M059J (cell line): ENCODE measurements at places on chromosomes 12 and 14.
A peak's percentile ranks its signal among the peaks of the same experiment; 100 is the strongest.

GRCh38 chr12:131903270-131904255 is 9.1 kb downstream of the ULK1 start:
- no peak for DNase-seq

DNA sequence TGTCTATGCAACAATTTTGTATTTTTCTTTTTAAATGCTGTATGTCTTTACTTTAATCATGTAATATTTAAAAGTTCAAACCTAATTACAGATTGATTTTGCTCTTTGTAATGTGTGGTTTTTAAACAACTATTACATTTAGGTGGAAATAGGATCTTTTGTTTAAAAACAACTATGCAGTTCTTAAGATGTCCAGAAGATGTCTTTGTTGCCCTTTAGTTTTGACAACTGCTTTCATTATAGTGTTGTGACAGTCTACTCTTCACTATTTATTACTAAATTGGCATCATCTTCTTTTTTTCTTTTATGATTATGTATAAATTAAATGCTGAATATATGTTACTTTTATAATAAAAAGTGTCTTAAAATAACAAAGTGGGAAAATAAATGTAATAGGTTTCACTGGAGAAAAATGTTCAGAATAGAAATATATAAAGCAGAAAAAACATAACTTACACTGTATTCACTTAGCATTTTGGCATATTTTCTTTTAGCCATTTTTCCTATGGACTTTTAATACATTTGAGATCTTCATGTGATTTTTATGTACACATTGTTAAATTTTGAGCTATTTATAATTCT is 27.1 kb upstream of the PCNX4 start:
- peak; percentile 35 for DNase-seq

GRCh38 chr12:116799955-116800354 is 61.8 kb downstream of the RNFT2 start:
- no peak for DNase-seq

DNA sequence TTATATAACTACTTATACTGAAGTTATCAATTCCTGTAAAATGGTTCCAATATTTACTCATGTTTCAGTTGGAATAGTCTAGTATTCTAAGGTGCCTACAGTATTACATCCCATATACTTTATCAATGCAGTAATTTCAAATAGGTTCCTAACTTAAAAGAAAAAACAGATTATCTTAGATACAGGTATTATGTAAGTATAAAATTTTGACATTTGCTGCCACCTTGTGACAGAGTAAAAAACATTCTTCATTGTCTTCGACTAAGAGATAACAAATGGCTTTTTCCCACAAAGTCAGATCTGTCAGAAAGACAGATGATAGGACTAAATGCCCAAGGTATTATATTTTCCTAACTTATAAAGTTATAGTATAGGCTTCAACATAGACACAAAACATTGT is 78.7 kb downstream of the TXNDC16 start:
- peak; percentile 55 for DNase-seq

DNA sequence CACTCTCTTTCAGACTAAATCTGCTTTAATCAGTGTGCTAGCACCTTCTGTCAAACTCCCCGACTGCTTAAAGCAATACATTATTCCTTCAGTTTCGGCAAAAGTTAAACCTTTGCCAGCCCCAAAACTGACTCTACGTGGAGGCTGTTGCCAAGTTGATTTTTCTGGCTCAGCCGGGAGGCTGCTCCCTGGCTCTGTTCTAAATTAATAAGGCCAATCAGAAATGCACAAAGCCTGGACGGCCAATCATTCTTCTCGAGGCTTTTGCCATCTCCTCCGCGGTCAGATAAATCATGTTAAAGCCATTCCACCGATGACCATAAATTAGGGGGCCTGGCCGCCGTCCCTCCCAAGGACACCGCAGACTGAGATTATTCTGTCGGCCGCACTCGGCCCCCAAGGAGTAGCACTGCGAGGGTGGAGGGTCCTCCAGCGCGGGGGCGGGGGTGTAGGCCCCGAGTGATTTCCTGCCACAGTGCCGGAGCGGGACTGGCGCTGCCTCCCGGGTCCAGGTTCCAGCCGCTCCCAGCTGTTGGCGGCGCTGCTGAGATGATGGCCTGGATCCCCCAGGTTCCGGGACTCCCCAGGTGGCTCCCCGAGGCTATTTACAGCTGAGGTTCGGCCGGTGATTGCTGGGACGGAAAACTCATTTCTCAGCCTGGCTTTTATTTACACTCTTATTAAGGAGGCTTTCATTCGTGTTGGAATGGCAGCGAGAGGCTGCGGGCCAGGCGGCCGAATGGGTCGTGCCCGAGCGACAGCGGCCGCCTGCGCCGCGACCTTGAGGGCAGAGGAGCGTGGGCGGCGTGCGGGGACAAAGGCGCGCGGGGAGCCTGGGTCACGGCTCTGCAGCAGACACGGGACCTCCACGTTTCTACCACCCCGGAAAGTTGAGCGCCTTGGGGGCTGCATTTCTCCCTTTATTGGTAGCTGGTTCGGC is 165.1 kb downstream of the MON2 start:
- DNase-seq: peak; percentile 96

GRCh38 chr14:90615517-90616060 is 200.6 kb downstream of the TTC7B start:
- no peak for DNase-seq

GRCh38 chr14:50232276-50232642 is 881 bp upstream of the SOS2 start:
- no peak for DNase-seq

GRCh38 chr14:101775826-101776225 is 14.3 kb downstream of the PPP2R5C start:
- DNase-seq: no peak

- peak; percentile 59 for DNase-seq
Measured at GRCh38 chr12:91316907-91317269, 134.3 kb upstream of the DCN start.

DNA sequence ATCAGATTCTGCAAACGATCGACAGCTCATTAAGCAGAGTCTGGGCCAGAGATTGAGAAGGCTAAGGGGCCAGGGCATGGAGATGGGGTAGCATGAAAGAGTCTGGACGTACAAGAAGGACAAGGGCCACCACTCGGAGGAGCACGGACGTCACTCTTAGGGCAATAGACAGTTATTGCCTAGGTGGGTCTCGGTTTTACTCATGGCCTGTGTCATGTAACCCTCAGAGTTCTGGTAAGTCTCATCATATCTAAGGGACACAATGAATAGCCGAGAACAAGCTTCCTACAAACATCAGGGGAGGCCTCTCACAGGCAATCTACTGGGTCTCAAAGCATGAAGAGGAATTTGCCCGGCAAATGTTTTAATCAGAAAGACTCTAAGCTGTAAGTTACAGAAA is 30.4 kb upstream of the ITPK1 start:
- DNase-seq: no peak

DNA sequence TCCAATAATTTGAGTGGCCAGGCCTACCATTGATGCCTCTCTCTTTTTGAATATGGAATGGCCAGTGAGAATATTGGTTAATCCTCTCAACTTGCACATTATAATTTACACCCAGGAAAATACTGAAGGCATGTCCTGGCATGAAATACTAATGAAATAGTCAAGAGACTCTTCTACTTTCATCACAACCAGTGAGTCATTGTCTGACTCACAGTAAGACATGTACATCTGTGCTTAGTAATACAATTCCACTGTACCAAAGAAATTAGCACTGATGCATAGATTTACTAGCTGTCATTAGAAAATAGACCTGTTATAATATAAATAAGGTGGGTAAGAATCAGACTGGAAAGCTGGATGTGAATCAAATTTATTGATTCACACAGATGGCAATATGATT is 31.6 kb downstream of the KCNC2 start:
- peak; percentile 64 for DNase-seq

- DNase-seq: no peak
Measured at GRCh38 chr14:104388541-104389325, 190.8 kb upstream of the C14orf180 start.

DNA sequence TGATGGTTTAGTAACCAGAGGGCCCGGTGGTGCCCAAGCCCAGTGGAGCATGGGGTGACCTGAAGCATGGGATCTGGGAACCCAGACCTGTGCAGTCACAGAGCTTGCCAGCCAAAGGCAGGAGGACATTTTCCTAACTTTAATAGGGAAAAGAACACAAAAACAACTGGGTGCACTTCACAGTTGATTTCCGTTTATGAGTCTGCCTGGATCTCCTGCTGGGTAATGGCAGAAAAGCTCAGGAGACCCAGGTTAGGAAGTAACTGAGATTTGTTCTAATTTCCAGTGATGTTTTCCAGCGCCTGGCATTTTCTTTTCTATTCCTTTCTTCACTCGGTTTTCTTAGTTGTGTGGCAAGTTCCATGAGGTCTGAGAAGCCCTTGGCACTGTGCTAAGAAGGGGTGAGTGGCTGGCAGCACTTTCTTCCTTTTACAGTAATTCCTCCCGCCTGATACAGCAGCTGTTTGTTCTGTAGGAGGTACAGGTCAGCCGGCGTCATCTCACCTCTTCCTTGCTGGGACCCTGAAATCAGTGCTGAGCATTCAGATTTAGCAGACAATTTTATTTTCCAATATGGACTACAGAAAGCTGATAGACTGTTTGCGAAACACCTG is 5.1 kb downstream of the CACNA1C start:
- DNase-seq: no peak

DNA sequence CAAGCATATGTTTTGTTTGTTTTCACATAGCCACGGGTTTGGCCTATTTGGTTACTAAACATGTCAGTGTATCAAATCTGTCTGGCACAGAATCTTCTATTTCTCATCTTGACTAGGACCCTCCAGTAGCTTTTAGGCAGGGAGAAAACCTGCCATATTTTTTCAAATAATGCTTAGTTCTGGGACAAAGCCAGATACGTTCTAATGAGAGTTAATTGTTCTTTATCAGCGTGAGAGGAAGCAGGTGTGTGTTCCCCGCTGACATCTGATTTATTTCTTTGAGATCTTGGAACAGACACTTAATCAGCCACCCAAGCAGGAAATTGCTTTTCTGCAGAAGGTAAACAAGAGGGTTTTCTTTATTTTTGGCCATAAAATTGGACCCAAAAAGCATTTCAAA is 54.8 kb downstream of the GOLGA5 start:
- DNase-seq: no peak

DNA sequence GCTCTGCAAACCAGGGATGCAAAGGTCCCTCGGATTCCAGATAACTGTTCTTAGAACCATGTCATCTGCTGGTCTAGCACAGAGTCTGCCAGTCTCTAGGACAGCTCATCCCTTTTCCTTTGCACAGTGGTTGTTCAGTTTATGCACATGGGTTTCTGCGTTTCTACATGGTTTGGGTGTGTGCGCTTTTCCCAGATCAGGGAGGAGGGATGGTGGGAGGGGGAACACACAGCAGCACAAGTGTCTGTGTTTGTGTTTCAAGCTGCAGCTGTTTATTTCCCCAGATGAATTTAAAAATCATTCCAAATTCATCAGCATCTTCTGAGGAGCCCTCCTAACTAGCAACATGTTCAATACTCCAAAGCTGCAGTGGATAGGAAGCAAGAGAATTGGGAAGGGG is 45.4 kb downstream of the ANO2 start:
- DNase-seq: no peak

GRCh38 chr12:106030210-106031071 is 108.3 kb downstream of the NUAK1 start:
- peak; percentile 97 for DNase-seq
